Activated gamma-delta T cell treated with anti-CD3 and anti-CD28 coated beads, Interleukin-2, amount 50 U/mL, for 16 hours (primary cell): ENCODE measurements at places on chromosomes 13 and 19.

DNA sequence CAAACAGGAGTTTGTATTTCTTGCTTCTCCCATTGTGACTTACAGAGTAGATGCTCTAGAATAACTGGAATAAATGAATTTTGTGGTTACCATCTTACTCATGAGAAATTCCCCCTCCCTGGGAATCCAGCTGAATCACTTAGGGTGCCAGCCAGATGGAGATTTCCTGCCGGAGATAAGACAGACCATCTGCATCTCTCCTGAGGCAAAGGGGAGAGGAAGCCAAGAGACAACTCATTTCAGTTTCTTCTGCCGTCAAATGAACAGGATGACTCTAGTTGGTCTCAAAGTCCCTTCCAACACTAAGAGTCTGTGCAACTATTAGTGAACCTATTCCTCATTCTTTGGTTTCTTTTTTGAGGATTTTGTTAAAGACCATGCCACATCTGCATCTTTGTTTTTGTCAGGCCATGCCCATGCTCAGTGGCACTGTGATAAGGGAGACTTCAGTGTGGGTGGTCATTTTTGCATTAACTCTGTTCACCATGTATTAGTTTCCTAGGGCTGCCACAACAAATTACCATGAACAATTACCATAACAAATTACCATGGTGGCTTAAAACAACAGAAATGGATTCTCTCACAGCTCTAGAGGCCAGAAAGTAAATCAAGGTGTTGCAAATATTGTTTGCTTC, 112.8 kb downstream of the NDFIP2 start:
- DNase-seq, result no peak

DNA sequence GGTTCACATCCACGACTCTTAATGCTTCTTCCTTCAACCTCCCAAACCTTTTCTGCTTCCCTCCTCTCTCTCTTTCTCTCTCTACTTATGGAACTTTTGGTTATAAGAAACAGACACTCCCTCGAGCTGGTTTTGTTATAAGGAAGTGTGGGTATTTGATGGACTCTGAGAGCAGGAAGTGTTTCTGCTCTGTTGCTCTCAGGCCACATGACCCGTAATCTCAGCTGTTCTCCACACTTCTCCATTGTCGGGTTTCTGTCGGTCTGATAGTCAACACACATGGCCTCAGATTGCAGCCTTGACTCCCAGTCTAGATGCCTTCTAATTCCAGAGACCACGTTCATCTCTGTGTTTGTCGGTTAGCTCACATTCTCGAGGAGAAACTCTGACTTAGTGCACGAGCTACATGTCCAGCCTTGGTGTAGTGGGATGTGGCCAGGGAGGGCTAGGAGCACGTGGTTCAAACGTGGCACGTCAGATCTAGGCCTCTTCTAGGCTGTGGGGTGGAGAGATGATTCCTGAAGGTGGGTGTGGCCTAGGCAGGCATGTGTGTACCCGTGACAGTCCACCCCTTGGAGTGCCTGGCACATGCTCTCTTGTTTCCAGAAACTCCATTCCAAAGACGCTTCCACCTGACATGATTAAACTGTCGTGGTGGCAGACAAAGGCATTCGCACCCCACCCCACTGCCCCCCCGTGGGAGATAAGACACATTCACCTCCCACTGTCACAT, 26.3 kb downstream of the CNFN start:
- no peak for DNase-seq

GRCh38 chr19:19417046-19417445, 11.6 kb downstream of the GATAD2A start:
- DNase-seq, result no peak

- no peak for DNase-seq
Measured at GRCh38 chr13:47178090-47178950, 281.5 kb upstream of the HTR2A start.

DNA sequence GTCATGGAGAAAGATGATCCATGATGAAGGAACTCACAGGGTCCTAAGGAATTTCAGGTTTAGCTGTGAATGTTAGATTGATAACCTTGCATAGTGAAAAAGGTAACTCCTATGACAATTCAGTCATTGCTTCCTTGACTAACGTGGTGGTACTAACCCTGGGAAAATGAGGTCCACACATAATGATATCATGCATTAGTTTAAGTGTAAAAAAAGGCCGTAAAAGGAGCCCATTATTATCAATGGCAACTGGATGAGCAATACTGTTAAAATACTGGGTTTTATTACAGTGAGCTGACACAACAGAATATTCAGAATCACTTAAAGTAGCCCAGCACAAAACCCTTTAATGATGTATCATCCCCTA, 515.4 kb downstream of the DCT start:
- DNase-seq, result no peak

- DNase-seq, result no peak
Measured at GRCh38 chr13:33272531-33273124, 12.9 kb downstream of the STARD13 start.

- peak; percentile 76 for DNase-seq
Measured at GRCh38 chr19:31214086-31214485, 135.2 kb downstream of the TSHZ3 start.

- DNase-seq, result no peak
Measured at GRCh38 chr13:99429670-99430069, 71.6 kb upstream of the TM9SF2 start.

- DNase-seq, result no peak
Measured at GRCh38 chr19:29454109-29454508, 71.7 kb upstream of the VSTM2B start.

DNA sequence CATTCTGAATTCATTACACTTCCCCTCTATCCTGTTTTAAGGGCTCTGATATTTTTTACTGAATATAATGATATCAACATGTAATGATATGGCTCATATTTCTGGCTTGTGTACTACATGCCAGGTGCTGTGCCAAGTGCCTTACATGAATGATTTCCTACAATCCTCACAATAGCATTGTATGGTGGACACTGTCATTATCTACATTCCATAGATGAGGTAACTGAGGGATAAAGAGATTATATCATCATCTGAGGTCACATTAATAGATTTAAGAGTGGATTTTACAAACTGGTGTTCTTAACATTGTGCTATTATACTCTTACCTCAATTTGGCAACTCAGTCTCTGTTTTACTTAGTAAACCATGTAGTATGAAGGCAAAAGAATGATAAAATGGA, 502.0 kb downstream of the LIG4 start:
- DNase-seq, result no peak

GRCh38 chr19:55452749-55453346, 8.6 kb downstream of the ISOC2 start:
- no peak for DNase-seq

GRCh38 chr13:76887076-76887563, 915 bp upstream of the KCTD12 start:
- no peak for DNase-seq

DNA sequence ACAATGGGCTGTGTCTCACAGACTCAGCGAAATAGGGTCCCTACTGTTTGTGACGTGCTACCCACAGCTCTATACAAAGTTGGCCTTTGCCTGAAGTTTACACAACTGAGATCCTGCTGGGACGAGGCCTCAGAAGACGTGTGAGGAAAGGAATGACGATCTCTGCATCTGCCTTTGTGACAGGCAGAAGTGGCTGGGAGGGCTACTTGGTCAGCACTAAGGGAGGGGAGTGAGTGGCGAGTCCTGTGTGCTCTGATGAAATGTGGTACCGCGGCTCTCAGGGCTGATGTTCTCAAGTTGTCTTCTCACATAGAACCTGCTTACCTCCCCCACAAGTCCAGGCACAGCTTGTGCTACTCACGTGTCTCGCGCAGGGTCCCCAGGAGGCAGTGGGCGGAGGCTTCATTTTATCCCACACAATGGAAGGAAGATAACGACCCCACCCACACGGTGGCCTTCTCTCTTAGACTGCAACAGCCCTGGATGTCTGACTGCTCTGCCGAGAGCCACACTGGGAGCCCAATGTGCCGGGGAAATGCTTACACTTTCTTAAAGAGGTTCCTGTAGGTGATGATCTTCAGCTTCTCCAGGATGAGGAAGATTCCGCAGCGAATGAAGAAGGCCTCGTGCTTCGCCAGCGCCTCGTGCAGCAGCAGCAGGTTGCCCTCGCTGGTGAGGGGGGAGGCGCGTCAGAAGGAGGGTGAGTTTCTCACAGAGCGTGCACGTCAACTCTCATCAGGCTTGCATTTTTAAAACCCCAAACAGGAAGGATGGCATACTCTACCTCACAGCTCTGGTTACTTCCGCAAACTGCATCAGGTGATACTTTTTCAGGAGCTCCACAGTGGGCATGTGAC, 21.2 kb downstream of the PROZ start:
- no peak for DNase-seq

GRCh38 chr13:46332772-46333171, 54.3 kb downstream of the RUBCNL start:
- DNase-seq, result no peak

DNA sequence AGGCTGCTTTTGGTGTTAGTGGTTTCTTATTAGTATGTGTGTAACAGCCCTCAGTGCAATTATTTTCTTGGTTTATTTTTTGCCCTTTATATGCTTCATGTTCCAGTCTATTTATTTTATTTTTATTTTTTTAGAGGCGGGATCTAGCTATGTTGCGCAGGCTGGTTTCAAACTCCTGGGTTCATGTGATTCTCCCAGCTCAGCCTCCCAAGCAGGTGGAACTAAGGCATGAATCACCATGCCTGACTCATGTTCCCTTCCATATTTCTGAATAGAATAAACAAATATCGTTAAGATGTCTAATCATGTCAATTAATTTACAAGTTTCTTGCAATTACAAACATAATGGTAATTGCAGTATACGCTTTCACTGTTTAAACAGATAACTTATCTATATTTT, 11.7 kb downstream of the SKA3 start:
- no peak for DNase-seq

GRCh38 chr19:17873786-17874757, 2.3 kb downstream of the SLC5A5 start:
- no peak for DNase-seq

DNA sequence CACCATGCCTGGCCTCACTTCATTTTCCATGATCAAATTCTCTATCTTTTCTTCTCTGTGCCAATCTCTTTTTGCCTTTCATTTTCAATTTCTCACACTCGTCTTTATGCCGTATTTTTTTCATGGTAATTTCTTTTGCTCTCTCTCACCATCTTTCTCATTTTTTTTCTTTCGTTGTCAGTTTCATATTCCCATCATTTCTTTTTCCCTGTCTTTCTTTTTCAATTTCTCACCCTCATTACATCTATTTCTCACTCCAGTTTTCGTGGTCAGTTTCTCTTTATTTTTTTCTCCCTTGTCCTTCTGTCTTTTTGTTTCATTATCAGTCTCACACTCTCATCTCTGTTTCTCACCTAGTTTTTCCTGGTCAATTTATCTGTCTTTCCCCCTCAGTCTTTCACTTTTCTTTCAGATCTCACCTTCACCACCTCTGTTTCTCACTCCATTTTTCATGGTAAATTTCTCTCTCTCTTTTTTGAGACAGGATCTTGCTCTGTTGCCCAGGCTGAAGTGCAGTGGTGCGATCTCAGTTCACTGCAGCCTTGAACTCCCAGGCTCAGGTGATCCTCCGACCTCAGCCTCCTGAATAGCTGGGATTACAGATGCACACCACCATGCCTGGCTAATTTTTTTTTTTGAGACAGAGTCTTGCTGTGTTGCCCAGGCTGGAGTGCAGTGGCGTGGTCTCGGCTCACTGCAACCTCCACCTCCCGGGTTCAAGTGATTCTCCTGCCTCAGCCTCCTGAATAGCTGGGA, 14.1 kb downstream of the SSC5D start:
- no peak for DNase-seq

- no peak for DNase-seq
Measured at GRCh38 chr13:99970651-99971575, 654 bp downstream of the ZIC5 start.

DNA sequence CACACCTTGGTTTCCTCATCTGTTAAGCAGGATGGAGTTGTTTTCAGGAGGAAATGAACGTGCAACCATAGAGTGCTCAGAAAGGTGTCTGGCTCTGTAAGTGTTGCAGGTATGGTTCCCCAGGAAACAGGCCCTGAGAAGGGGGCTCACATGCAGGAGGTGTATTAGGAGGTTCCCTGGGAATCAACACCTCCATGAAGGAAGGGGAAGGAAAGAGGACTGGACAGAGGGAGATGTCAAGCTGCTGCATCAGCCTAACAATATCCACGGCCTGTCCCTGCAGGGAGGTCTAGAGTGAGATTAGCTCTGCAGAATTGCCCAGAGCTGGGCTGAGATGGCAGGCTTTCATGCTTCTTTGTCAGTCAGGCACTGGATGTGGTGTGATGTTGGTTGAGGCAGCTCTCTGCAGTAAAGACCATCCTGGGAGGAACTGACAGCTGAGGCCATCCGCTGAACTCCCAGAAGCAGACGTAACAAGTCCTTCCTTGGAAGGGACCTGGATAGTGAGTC, 373.3 kb downstream of the ZNF536 start:
- no peak for DNase-seq

DNA sequence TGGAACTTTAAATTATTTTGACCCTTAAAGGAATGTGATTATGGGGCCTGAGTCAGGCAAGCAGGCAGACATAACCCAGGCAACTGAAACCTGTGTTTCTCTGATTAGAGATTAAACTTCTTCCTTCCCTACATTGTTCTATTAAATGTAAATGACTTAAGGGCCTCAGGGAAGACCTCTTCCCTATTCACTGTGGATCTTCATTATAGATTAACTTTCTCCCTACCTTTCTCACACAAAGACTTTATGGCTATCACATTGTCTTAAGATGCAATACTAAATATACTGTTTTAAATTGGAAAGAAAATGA, 8.8 kb upstream of the METTL21C start:
- DNase-seq, result no peak

GRCh38 chr19:38227287-38228004, 3.4 kb upstream of the DPF1 start:
- no peak for DNase-seq

- DNase-seq, result no peak
Measured at GRCh38 chr13:73603646-73604045, 530.6 kb downstream of the KLF12 start.

DNA sequence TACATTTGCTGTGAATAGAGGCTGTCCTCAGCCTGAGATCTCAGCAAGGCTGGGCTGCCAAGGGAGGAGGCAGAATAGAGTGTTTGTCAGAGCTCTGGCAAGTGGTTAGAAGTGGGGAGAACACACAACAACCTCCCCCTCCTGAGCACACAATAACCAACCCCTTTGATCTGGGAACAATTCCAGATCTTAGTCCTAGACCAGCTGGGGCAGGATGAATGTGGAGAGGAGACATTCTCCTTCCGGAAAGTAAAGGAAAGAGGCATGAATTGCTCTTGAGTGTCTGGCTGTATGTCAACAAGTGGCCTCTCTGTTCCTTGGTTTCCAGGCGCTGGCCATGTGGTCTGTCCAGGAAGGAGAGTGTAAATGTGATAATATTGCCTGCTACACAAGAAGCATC, 114.9 kb upstream of the TMTC4 start:
- DNase-seq, result no peak

DNA sequence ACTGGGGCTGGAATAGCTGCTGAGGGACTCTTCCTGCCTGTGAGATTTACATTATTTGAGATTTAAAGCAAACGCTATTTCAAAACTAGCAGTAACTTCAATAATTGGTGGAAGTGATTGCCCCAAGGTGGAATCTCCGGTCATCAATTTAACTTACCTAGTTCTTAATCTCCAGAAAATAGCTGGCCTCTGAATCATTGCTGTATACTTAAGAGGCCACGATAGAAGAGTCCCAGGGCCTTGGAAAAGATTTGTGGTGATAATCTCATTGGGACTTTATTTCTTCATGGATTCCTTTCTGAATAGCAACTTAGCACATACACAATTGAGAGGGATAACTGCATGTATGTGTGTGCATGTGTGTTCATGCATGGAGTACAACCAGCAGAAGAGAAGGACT, 120.2 kb downstream of the DNAJC15 start:
- DNase-seq, result no peak

GRCh38 chr19:3146677-3147100, 10.9 kb downstream of the GNA15 start:
- peak; percentile 65 for DNase-seq
